Neural progenitor cell (in vitro differentiated cells): ENCODE measurements at places on chromosomes 12 and 14. TPM values are rescaled to one million over a fixed set of nuclear protein-coding genes. Genes with fewer than 3 reads are reported as not detected.

DNA sequence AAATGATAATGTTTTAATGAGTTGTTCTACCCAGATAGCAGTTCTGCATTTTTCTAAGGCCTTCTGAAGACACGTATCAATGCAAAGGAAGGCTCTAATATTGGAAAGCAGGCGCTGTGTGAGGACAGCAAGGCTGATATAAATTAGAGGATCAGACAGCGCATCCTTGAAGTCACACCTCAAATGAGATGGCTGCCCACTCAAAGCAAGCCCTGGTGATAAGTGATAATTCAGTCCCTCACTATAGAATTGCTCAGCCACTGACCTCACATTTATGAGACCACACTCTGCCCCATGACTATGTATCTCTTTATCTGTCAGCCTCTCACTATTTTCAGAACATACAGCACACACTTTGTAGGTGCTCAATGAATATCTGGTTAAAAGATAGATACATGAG is 62.4 kb downstream of the ARMH4 start:
- H3K4me1 ChIP-seq = no peaks in the 10 kb centered on the region
- no peaks in the 10 kb centered on the region for H3K36me3 ChIP-seq
- H3K4me3 ChIP-seq = no peak overlapping the region
- no peak for DNase-seq

GRCh38 chr12:83823386-83824045 is 1089.1 kb downstream of the SLC6A15 start:
- DNase-seq = peak; percentile 90
- no peaks in the 10 kb centered on the region for H3K4me1 ChIP-seq
- H3K36me3 ChIP-seq = no peaks in the 10 kb centered on the region
- no peak overlapping the region for H3K27ac ChIP-seq
- no peaks in the 10 kb centered on the region for H3K27me3 ChIP-seq
- no peak overlapping the region for H3K4me3 ChIP-seq

GRCh38 chr12:80212938-80213645 is 113.8 kb downstream of the OTOGL start:
- no peak overlapping the region for H3K27ac ChIP-seq
- no peaks in the 10 kb centered on the region for H3K36me3 ChIP-seq
- DNase-seq = no peak
- H3K4me3 ChIP-seq = no peak overlapping the region
- H3K4me1 ChIP-seq = peaks cover 23% of the 10 kb centered on the region

- H3K36me3 ChIP-seq = no peaks in the 10 kb centered on the region
- H3K4me3 ChIP-seq = no peak overlapping the region
- no peak for DNase-seq
- H3K27ac ChIP-seq = no peak overlapping the region
- peaks cover 19% of the 10 kb centered on the region for H3K4me1 ChIP-seq
Measured at GRCh38 chr14:89242652-89243279, 174.3 kb downstream of the FOXN3 start.

The IQSEC3 gene
- total RNA-seq = 0.09 and 1.0 TPM in 2 replicates
